ENCODE measurements at places on chromosomes 6 and 20.

- no peak for DNase-seq
Observed at GRCh38 chr6:10082385-10082784, 332.5 kb downstream of the TFAP2A start.

DNA sequence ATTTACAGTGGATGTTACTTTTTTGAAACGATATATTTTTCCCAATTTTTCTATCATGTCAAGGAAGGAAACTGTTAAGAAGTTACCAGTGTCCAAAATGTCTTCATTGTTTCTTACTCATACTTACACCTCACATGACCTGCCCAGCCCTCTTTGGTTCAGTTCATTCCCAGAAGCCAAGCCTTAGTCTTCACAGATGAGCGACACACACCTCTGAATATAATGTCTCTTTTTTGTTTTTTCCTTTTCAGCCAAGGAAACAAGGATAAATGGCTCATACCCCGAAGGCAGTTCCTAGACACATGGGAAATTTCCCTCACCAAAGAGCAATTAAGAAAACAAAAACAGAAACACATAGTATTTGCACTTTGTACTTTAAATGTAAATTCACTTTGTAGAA is 225.2 kb downstream of the SMOC2 start:
- no peak for DNase-seq

DNA sequence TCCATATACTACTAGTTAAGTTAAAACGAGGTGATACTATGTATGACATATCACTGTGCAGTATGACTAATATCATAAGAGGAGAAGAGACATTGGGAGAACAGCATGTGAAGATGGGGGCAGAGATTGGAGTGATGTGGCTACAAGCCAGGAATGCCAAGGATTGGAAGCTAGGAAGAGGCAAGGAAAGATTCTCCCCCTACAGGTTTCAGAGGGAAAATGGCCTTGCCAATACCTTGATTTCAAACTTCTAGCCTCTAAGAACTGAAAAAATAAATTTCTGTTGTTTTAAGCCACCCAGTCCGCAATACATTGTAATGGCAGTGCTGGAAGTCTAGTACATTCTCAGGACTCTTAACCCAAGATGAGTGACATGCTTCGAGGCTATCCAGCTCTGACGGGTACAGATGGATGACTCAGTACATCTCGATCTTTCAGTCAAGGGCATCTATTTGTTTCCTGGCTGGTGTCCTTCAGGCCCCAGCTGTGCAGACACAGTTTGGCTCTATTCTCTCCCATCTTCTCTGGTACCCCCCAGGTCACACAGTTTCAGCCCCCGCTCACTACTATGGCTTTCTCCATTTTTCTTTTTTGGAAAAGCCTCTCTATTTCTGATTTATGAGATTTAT is 55.5 kb upstream of the THEMIS start:
- no peak for DNase-seq

DNA sequence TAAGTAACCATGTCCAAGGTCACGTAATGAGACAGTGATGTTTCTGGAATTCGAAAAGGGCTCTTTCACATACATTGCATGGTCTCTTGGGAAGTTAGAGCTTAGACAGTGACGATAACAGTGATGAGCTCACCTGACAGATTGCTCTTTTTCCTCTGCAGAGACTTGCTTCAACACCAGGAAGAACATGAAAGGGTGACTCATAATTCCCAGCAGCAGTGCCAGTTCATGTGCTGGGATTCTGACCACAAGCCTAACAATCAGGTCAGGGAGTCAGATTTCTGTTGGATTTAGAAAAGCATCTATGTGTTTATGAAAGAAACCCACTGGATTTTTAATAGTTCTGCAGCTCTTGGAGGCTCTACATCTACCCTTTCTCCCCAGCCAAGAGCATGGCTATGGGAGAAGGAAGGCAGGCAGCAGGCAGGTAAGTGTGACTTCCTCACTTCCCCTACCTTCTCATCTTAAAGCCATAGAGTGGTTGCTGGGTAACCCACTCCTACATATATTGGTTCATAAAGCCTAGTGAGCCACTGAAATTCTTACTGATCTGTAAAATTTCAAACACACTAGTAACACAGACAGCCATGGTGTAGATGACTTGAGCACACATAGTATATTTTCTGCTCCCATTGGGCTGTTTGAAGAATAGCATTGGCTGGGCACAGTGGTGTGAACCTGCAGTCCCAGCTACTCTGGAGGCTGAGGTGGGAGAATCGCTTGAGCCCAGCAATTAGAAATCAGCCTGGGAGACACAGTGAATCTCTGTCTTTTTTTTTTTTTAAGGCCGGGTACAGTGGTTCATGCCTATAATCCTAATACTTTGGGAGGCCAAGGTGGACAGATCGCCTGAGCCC is 44.4 kb upstream of the LOC128125822 start:
- DNase-seq: no peak

DNA sequence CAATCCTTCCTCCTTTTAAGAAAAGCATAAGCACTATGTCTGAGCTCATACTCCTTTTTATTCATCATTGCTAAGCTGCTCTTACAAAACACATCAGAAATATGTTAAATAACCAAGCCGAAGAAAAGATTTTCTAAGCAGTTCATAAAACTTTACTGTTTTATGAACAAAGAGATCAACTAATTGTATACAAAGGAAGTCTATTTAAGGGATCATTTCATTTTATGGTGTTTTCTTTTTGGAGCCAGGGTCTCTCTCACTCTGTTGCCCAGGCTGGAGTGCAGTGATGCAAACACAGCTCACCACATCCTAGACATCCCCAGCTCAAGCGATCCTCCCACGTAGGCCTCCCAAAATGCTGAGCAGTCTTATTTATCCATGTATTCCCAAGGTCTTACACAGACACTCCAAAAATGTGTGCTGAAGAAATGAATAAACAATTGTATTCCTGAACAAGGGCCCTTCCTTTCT is 9.3 kb downstream of the NUDT3 start:
- DNase-seq: no peak

DNA sequence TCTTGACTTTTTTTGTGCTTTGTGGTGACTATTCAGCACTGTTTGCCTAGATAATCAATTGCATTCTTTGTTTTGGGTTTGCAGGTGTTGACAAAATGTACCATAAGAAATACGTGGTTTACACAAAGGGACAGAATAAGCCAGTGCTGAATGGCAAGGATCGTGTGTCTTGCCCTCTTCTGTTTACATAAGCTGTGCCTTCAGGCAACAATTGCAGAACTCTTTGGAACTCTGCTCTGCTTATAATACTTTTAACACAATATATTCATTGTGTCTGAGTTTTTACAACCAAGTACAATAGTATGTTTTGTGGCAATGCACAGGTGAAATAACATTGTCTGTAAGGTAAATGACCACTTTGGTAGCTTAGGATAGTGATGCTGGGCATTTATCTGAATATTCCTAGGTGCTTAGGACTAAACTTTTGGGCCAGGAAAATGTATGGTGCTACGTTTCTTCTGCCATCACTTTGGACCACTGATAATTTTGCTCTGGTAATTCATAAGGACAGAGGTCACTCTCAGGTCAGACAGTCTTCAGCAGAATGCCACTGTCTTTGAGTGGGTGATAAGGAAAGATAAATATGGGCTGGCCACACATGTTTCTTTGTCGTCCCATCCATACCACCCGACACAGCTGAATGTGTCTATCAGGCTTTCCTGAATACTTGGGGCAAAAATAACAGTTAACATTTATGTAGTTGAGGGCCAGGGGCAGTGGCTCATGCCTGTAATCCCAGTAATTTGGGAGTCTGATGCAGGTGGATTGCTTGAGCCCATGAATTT is 344.6 kb upstream of the IMPG1 start:
- DNase-seq: no peak

GRCh38 chr6:142167071-142167470 is 20.0 kb downstream of the VTA1 start:
- no peak for DNase-seq

DNA sequence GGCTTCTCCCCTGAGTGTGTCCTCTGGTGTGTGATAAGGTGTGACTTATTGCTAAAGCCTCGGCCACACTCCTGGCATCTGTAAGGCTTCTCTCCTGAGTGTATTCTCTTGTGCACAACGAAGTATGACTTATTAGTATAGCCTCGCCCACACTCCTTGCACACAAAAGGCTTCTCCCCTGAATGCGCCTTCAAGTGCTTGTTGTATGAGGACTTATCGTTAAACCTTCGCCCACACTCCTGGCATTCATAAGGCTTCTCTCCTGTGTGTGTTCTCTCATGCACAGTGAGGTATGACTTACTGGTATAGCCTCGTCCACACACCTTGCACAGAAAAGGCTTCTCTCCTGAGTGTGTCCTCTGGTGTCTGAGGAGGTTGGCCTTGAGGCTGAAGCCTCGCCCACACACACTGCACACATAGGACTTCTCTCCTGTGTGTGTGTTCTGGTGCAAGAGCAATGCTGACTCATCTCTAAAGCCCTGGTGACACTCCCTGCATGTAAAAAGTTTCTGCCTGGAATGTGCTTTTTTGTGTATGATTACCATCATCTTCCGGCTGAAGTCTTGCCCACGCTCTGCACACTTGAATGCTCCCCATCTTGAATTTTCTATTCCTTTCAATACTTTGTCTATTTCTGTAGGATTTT is 20.4 kb downstream of the ZNF337 start:
- no peak for DNase-seq

- DNase-seq: no peak
Observed at GRCh38 chr20:60518022-60518421, 559.8 kb downstream of the CDH26 start.

DNA sequence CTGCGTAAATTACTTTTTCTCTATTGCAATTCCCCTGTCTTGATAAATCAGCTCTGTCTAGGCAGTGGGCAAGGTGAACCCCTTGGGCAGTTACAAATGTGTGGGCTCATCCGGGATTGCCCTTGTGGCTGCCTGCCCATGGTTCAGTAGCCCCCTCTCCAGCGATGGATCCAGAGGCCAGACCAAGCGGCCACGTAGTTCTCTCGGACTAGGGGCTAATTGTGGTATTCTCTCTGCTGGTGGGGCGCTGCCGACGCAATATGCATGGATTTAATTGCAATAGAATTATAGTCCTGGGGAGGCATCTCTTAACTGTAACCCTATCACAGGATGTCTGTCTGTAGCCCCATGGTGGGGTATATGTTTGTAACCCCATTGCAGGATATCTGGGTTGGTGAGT is 64.3 kb upstream of the UNC93A start:
- no peak for DNase-seq

DNA sequence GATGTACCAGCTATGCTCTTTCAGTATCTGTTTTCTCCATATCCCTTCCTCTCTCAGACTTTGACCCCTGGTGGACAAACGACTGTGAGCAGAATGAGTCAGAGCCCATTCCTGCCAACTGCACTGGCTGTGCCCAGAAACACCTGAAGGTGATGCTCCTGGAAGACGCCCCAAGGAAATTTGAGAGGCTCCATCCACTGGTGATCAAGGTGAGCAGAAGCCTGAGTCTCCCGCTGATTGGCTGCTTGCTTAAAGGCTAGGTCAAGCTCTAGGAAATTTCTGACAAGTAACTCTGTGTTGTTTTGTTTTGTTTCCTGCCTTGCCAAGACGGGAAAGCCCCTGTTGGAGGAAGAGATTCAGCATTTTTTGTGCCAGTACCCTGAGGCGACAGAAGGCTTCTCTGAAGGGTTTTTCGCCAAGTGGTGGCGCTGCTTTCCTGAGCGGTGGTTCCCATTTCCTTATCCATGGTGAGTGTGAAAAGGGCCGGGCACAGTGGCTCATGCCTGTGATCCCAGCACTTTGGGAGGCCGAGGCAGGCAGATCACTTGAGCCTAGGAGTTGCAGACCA is 28.6 kb downstream of the C6orf89 start:
- no peak for DNase-seq

DNA sequence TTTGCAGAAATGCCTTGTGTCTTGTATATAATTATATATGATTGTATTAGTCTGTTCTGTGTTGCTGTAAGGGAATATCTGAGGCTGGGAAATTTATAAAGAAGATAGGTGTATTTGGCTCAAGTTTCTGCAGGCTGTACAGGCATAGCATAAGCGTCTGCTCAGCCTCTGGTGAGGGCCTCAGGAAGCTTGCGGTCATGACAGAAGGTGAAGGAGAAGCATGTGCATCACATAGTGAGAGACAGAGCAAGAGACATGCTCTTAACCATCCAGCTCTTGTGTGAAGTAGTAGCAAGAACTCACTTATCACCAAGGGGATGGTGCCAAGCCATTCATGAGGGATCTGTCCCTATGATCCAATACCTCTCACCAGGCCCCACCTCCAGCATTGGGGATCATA is 6.5 kb downstream of the DCBLD1 start:
- DNase-seq: no peak

DNA sequence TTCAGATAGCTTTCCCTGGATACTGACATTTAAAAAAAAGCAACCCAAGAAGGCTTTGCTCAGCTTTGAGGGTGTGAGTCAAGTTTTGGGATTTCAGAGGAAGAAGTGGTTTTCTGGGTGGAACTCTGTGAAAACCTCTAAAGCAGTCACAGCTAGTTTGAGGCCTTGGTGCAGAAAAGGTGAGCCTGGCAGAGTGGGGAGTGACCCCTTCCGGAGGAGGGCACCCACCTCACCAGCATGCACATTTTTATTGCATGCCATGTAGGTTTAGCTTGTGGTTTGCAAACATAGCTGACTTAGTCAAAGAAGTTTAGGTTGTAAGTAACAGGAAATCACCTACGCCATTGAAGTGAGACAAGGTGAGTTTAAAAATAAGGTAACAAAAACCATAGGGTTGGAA is 146.8 kb upstream of the PMEPA1 start:
- DNase-seq: no peak

DNA sequence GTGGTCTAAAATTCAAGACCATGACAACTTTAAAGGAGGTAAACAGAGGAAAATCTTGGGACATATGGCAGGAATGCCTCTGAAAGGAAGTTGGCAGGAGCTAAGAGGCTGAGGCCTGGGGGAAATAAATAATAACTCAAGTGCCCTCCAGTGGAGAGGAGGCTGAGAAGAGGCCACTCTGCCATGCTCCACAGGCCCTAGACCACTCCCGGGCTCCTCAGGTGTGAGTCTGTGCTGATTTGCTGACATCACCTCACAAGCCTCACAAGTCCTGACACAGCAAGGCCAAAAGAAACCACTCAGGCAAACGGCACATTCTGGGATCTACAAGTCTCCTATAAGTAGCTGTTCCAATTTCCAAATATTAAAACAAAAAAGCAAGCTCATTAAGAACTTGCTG is 91.0 kb upstream of the RIPOR2 start:
- no peak for DNase-seq

- no peak for DNase-seq
Observed at GRCh38 chr6:14075095-14075503, 42.5 kb upstream of the CD83 start.

GRCh38 chr6:22079783-22080182 is 217.1 kb downstream of the PRL start:
- no peak for DNase-seq

- DNase-seq: no peak
Observed at GRCh38 chr20:14830466-14830865, 493.1 kb upstream of the FLRT3 start.

DNA sequence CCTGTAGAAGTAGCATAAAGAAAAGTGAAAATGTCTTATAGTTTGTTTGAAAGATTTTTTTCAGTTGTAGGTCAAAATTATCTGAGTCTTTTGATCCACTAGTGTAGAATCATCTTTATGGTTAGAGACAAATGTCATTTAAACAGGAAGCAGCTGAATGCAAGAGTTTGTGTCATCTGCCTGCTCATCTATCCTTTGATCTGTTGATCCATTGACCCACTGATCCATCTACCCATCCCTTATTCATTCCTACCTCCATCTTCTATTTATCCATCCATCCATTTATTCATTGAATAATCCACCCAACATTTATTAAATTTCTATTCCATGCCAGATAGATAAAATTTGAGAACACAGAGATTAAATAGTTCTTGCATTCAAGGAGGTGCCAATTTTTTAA is 62.6 kb downstream of the MKKS start:
- DNase-seq: no peak

All from stimulated activated CD8-positive, alpha-beta memory T cell treated with anti-CD3 and anti-CD28 coated beads, Interleukin-4, amount 100 ng/mL, for 1 hour (primary cell).